ENCODE measurements at places on chromosomes 7 and 10. TPM values are rescaled to one million over a fixed set of nuclear protein-coding genes. Genes with fewer than 3 reads are reported as not detected.

SORCS1 gene
- 14.8 TPM for total RNA-seq

NAT16 gene
- not detected for total RNA-seq

MMS19 gene
- total RNA-seq, result 49.0 TPM

PDE6C gene
- not detected for total RNA-seq

FAM131B gene
- total RNA-seq, result 4.1 TPM

GDF2 gene
- total RNA-seq, result not detected

ZNF107 gene
- total RNA-seq, result 24.7 TPM

GPR15LG gene
- 16.6 TPM for total RNA-seq

ANKRD2 gene
- 0.69 TPM for total RNA-seq

SPDYE11 gene
- not detected for total RNA-seq

CFAP58 gene
- 0.69 TPM for total RNA-seq

ARHGEF35 gene
- total RNA-seq, result 6.5 TPM

ZNF248 gene
- 42.9 TPM for total RNA-seq

AKR1C8 gene
- not detected for total RNA-seq

PRKCQ gene
- total RNA-seq, result 3.2 TPM

ZFAND4 gene
- total RNA-seq, result 19.2 TPM

PSAP gene
- 424 TPM for total RNA-seq

ITGB8 gene
- 106 TPM for total RNA-seq

LRRTM3 gene
- total RNA-seq, result 0.85 TPM

EPDR1 gene
- 12.3 TPM for total RNA-seq

CLEC5A gene
- total RNA-seq, result 0.16 TPM

NXPH1 gene
- 2.0 TPM for total RNA-seq

GUSB gene
- total RNA-seq, result 27.4 TPM

DOCK4 gene
- 46.5 TPM for total RNA-seq

Data from urinary bladder (tissue), 4 donors.